ENCODE measurements at places on chromosomes 4 and X.

- no peak for DNase-seq
Observed at GRCh38 chrX:10901290-10901633, 209.9 kb upstream of the HCCS start.

DNA sequence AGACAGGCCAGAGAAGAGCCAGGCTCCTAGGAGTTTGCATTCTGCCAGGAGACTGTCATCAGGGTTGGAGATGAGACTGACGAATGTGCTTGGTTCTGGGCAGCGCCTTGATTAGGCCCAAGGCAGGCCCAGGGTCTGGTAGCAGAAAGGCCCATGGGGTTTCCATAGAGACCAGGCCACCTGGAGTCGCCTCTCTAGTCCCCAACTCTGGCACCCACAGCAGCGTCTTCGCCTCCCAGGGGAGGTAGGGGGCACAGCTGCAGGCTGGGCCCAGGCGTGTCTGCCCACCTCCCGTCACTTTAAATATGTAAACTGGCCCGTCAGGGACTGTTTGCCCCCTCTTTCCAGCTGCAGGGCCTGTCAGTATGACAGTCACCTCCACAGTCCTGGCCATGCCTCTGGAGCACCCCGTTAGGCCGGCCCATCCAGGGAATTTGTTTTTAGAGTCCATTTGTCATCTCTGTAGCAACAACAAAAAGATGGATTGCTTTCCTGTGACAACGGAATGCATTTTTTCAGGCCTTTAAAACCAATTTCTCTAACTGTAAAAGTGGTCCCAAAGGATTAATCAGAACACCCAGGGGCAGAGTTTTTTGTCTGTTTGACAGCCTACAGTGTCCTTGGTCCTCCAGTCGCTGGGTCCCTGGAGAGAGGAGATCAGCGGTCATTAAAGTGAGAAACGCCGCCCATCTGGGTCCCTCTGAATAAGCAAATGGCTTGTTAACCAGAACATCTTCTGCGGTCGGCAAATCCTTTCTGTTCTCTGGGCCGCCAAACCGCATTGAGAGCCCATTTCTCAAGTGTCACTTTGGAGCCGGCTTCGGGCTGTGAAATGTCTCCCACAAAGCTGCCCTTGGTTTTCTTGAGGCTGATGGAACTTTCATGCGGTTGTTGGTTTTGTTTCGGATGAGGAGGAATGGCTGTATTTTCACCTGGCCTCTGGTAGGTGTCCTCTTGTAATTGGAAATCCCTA, 153.0 kb upstream of the PSAPL1 start:
- no peak for DNase-seq

- no peak for DNase-seq
Observed at GRCh38 chr4:81471298-81471587, 464 bp downstream of the RASGEF1B start.

GRCh38 chr4:173543266-173543665, 13.2 kb upstream of the HAND2 start:
- DNase-seq: no peak

GRCh38 chrX:44152852-44153251, 179.7 kb upstream of the NDP start:
- no peak for DNase-seq

GRCh38 chrX:11188664-11189063, 77.5 kb downstream of the HCCS start:
- DNase-seq: no peak

DNA sequence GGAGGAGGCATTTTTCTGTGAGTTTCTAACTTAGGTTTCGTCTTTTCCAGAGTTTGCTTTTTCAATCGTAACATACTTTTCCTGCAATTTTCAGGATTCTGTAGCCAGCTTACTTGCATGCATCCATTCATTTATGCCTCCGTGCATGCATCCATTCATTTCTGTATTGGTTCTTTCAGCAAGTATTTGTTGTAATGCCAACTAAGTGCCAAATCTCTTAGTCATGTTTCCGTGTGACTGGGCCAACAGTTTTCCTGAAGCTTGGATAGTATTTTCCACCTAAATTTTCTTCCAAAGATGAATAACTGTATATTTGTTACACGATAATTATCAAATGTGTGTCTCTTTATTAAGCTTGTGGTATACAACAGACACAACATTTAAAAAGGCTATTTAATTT, 41.5 kb downstream of the CBLL2 start:
- DNase-seq: no peak

DNA sequence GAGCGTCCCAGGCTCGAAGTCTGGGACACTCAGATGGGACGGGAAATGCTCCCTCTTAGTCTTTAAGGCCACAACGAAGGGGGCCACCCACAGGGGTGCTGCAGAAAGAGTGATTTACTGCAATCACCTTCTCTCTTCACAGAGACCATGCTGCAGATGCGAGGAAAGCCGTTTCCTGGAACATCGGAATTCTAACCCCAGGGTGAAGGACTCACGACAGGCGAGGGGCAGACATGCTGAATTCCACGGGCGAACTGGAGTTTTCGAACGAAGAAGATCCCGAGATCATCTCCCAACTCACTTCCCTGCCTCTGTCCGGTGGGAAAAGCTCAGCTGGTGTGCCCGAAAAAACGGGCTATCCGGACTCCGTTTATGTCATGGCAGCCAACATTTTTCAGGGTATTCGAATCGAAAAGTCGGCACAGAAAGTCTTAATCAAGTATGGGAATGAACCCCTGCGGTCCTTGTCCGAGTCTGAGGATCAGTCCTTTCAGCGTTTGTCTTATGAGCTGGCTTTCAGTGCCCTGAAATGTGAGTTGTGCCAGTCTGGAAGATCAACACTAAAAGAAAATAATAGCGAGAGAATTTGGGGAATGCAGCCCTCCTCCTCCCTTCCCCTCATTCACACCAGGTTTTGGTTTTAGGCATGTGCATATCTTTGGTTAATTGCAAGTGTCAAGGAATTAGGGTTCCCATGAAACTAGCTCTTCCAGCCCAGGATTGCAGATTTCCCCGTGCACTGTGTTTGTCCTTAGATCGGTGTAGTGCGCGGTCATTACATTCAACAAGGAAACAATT, 905 bp downstream of the NSUN7 start:
- no peak for DNase-seq

GRCh38 chr4:793093-793861, 32.7 kb downstream of the CPLX1 start:
- DNase-seq: peak; percentile 73

DNA sequence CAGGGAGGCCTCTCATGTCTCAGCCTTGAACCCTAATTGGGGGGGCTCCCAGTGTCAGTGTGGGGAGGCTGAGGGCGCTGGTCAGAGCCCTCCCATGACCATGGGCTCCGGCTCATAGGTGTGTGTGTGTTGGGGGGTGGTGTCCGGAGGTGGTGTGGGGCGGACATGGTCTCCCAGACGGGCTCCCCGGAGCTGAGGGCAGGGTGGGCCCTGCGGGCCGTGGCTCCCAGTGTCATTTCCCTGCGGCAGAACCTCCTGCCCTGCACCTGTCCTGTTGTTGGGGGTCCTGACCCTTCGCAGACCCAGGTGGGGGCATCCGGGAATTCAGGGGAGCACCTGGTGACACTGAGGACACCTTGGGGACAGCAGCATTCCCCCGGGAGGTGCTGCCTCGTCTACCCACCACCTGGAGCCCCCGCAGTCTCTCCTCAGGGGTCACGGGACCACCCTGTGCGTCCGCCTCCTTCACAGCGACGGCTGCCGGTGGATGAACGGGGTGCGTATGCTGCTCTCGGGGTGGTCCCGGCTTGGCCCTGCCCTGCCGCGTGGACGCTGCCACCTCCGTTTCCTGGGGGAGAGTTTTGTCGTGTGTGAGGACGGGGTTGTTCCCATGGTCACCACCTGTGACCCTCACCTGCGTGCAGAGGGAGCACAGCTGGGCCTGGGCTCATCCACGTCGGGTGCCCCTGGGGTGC, 14.5 kb upstream of the GTPBP6 start:
- DNase-seq: no peak

DNA sequence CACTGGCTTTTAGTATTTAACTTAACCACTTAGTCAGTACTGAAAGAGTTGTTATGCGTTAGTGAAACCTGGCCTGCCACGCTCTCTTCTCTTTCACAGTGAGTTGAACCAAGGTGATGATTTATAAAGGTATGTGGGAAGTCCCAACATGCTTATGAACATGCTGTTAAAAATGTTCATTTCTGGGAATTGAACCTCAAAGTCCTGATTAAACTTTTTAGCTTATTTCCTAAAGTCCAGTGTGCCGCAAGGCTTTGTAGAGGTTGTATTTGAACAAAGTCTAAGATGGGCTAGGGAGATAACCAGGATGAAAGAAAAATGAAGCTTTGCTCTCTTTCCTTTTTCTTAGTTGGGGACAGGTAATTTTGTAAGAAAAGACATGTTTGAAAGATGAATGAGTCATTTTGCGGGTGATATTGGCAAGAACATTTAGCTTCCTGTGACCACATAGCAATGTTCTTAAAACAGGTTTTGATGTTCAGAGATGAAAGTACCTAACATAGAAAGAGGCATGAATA, 270.3 kb downstream of the DTHD1 start:
- no peak for DNase-seq

- no peak for DNase-seq
Observed at GRCh38 chr4:48360285-48361011, 19.1 kb downstream of the SLAIN2 start.

- DNase-seq: no peak
Observed at GRCh38 chrX:152895724-152896420, 2.0 kb upstream of the ZNF185 start.

GRCh38 chr4:179182741-179183140, 1740.5 kb upstream of the AGA start:
- DNase-seq: no peak

- DNase-seq: no peak
Observed at GRCh38 chr4:128868758-128869157, 59.3 kb downstream of the JADE1 start.

All from G401 (cell line).